ENCODE measurements at places on chromosomes 16 and 17.

GRCh38 chr16:49986351-49987124, 38.5 kb upstream of the CNEP1R1 start:
- no peak for DNase-seq

DNA sequence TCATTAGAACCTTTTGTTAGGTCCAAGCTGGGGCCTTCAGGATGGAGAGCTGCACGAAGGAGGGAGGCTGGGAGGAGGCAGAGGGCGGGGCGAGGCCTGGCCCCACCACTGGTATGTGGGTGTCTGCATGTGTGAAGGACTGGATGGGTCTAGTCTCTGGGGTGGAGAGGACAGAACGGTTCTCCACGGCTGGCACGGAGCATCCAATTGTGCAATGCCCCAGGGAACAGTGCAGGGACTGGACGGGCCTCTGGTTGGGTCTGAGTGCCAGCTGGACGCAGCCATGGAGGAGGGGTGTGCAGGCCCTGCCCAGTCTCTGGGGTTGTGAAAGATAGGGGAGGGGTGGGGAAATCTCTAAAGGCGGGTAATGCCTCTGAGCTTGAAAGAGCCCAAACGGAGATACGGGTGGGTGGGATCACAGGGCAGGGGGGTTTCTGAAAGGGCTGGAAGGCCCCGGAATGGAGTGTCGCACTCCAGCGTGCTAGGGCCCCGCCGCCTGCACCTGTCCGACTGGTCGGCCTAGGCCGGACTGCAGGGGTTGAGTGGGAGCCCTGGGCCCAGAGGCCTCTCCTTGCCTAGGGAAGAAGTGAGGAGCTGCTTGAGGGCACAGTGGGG, 1.6 kb downstream of the PPL start:
- no peak for DNase-seq

DNA sequence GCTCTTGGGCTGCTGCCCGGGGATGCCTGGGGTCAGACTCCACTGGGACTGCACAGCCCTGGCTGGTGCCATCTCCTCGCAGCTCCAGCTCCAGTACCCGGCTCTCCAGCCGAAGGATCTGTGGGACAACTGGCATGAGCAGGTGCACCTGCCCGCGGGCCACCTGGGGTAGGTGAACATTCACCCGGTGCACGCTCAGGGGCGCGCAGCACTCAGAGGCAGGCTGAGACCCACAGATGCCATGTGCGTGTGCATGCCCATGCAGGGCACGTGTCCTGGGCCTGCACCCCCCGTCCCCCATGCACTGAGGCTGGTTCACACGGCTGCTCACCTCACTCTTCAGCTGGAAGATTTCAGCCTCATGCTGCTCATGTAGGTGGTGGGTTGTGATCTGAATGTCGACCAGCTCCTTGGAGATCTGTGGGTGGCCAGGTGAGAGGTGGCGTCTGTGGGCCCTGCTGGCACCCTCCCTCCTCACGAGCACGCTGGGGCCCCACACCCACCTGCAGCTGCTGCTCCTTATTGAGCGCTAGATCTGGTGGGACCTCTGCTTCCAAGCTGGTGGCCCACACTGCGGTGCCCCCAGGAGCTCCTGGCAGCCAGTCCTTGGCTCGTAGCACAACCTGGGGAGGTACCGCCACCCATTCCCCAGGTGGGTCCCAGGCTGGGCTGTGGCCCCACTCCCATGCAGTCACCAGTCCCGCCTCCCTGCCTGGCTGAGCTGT, 618 bp downstream of the CCDC78 start:
- no peak for DNase-seq

- no peak for DNase-seq
Measured at GRCh38 chr17:17978481-17979424, 6.1 kb downstream of the DRC3 start.

DNA sequence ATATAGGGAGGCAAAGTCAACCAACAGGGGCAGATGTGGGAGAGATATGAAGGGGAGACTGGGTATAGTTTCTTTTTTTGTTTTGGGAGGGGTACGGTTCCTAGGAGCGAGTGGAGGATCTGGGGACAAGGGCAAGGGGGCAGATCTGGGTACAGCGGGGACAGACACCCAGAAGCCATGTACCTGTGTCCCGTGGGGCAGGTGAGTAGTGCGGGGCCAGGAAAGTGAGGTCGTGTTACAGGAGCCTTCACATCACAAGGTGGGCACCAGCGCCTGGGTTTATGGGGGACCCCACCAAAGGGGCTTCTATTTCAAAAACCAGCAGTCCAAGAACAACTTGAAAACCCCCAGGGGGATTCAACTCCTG, 11.5 kb downstream of the LITAF start:
- DNase-seq = no peak

GRCh38 chr16:75074920-75075687, 41.5 kb downstream of the LDHD start:
- DNase-seq = peak; percentile 44

DNA sequence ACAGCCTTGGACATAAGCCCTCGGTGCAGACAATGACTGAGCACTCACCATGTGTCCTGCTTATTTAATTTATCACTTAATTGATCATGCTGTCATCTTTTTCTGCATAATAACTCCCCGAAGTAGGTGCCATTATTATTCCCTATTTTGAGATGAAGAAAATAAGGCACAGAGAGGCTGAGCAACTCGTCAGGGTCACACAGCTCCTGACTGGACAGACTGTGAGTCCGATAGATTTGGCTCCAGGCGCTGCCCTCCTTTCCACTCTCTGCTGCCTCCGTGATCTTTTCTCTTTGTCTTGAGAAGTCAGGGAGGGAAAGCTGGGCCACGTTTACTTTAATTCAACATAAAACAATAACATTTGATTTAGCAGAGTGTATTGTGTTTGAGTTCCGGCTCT, 19.0 kb upstream of the N4BP1 start:
- no peak for DNase-seq

- DNase-seq = no peak
Measured at GRCh38 chr16:87366288-87366687, 17.3 kb downstream of the FBXO31 start.

Measured in esophagus squamous epithelium (tissue), 5 donors.